ENCODE measurements at places on chromosomes 7 and 10.

DNA sequence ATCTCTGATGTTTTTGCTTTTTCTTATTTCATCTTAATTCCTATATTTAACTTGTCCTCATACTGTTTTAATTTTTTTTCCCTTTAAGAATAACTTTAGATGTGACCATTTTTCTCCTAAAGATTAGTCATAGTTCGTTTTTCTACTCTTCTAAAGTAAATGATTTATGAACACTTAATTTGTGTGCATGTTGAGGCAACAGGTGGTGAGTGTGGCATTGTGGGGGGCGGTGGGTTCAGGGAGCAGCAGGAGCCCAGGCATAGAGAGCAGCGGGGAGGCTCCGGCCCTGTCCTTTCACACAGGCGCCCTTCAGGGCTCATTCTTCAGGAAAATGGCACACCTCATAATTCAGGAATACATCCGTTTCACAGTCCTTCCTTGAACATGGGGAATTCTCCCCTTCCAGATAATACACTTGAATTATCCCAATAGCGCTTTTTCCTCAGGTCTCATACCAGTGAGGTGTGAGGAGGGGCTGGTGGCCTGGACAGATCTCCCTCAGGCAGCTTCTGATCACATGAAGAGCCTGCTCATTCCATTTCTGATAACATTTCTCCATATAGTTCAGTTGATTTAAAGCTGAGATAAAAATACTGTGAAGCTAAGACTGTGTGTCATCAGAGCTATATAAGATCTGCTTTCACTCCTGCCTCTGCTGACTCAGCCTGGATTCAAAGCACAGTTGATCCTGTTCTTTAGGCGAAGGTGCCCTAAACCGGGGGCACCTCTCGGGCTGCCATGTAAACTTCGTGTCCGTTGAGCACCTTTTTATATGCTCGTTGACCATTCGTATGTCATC is 40.2 kb downstream of the CUL1 start:
- peak; percentile 7 for DNase-seq

- no peak for DNase-seq
These were observed 978 bp downstream of the OGDH start for GRCh38 chr7:44607141-44608068.

GRCh38 chr7:4159761-4160554 is 522.1 kb upstream of the FOXK1 start:
- peak; percentile 24 for DNase-seq

GRCh38 chr10:6445671-6446316 is 134.3 kb downstream of the PRKCQ start:
- DNase-seq: peak; percentile 17

- DNase-seq: no peak
These were observed 6.5 kb upstream of the DENND2A start for GRCh38 chr7:140646931-140647647.

GRCh38 chr10:31263903-31264302 is 55.1 kb upstream of the ZEB1 start:
- no peak for DNase-seq

- peak; percentile 54 for DNase-seq
These were observed 24.6 kb upstream of the MPP7 start for GRCh38 chr10:28327491-28327880.
